ENCODE measurements at places on chromosomes 1 and 21.

DNA sequence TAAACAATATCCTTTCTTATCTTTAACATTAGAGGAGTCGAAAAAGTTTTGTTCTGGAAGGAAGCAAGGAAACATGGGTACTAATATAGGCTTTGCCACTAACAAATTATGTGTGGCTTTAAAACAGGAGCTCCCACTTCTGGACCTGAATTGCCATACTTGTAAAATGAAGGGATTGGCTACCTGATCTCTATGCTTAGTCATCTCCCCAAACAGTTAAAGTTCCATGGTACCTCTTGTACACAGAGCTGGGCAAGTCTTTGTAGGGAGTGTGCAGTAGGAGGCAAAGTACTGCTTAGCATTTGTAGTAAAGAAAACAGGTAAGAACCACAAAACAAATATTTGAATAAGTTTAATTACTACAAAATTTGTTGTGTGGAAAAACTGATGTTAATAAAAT is 81.3 kb downstream of the MAST2 start:
- DNase-seq = no peak

DNA sequence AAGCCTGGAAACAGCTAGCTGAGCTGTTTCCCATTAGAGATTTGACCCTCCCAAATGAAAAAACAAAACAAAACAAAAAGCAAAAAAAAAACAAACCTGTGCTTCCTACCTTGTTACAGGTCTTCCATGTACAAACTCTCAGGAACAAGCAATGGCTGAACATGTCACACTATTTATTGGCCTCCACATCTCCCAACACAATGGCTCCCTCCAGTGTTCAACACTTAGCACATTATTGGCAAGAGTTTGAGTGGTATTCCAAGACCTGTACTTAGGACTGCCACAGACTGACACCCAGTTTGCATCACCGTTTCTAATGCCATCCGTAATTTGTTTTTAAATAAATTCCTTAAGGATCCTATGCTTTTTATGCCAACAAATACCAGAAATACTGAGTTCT is 195.0 kb upstream of the OLFM3 start:
- no peak for DNase-seq

DNA sequence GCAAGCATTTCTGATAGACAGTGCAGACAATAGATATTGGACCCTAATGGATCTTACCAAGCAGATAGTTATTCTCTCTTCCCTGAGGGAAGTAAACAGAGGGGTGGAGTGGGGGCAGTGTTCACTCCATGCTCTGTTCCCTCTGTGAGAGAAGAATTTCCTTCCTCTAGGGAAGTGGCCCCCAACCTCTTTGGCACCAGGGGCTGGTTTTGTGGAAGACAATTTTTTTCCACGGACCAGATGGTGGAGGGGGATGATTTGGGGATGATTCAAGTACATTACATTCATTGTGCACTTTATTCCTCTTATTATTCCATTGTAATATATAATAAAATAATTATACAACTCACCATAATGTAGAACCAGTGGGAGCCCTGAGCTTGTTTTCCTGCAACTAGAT is 459.9 kb downstream of the ADGRL2 start:
- no peak for DNase-seq

GRCh38 chr1:99277066-99277465 is 12.8 kb downstream of the PLPPR4 start:
- DNase-seq = no peak

DNA sequence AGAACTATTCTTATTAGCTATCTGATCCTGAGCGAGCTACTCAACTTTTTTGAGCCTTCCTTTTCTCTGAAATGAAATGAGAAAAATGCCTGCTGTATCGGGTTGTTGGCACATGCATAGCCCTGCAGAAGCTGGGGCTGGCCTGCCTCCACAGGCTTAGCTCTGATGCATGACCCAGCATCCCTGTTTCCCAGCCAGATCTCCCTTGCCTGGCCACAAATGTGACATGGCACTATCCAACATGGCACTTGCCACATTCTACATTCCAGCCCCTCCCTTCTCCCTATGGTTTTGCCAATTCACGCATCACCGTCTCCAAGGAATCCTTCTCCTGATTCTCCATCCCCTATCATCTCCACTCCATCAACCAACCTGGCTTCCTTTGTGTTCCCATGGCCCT is 13.8 kb downstream of the RNU5D-1 start:
- no peak for DNase-seq

DNA sequence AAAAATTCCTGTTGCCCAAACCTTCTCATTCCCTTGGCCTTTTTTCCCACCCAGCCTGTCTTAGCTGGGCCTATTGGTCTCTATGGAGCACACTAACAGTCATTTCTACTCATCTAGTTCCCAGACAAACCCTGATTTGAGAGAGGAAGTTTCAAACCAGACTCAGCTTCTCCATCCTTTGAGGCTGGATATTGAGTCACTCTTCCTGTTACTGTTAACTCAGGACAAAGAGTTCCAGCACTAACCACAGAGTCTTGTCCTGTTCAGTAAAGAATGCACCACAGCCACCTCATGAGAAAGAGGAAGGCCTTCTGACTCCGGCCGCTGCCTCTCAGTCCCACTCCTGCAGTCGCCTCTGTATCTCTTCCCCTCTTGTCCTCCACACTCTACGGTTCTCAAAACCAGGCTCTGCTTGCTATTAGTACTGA is 137.8 kb downstream of the PTPRC start:
- no peak for DNase-seq

- no peak for DNase-seq
These were observed 6.2 kb upstream of the CENPS start for GRCh38 chr1:10424034-10424433.

DNA sequence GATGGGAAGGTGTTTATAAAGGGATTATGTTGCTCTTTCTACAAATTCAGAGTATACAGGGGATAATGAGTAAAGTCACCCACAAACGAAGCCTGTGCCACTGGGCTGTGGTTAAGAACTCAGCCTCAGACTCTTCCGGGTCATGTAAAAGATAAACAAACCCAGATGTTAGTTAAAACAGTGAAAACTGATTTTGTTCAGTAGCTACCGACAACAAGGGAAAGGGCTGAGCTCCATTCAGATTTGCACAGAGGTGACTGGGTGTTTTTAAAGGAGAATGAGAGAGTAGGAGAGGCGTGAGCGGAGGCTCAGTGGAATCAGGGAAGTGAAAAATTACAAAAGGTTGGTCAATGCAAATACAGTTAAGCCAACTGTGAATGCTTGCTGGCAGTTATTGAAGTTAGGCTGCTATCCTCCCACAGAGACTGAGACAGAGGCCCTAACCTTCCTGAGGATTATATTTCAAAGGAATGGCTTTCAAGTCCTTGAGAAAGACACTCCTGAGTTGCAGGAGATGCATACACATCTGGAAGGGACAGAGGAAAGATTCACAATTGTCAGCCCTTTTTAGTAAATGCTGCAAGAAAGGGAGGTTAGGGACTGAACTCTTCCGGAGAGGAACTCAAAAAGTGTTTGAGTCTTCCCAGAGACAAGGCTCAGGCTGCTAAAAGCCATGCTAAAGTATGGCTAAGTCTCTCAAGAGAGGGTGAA is 29.9 kb upstream of the SAMD13 start:
- no peak for DNase-seq

DNA sequence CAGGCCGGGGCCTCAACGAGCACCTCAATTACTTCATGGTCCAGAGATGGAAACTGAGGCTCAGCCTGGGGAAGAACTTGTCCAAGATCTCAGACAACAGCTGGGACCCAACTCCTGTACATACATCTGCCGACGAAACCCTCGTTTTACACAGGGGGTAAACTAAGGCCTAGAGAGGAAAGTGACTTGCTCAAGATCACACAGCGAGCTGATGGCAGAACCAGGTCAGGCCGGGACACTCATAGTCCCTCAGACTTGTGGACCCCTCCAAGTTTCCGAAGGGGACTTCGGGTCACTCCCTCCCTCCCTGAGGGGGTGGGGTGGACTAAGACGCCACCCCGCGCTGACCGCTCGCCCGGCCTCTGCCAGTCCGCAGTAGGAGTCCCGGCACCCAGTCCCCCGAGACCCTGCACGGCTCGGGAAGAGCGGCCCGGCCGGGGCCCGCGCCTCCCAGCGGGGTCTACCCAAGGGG is 430 bp downstream of the WASF2 start:
- no peak for DNase-seq

- DNase-seq = no peak
These were observed 86.3 kb downstream of the MPZL1 start for GRCh38 chr1:167808104-167808503.

- DNase-seq = no peak
These were observed 31.6 kb downstream of the SOX13 start for GRCh38 chr1:204104331-204105130.

- no peak for DNase-seq
These were observed 532 bp upstream of the FAM177B start for GRCh38 chr1:222736470-222736869.

DNA sequence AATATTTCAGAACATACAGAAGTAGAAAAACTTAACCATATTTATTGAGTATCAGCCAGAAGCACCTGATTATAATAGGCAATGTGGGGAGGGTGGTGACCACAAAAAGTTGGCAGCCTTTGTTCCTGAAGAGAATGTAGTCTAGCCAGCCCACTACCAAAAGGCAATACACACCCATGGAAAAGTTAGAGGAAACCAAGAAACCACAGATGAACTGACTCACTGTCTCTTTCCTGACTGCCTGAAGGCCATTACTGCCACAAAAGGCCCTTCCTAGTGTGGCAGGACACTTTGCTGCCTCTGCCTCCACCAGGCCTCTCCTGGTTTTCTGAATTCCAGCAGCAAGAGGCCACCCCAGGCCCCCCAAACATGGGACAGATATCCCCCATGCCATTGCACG is 14.6 kb upstream of the PROX1 start:
- DNase-seq = no peak

DNA sequence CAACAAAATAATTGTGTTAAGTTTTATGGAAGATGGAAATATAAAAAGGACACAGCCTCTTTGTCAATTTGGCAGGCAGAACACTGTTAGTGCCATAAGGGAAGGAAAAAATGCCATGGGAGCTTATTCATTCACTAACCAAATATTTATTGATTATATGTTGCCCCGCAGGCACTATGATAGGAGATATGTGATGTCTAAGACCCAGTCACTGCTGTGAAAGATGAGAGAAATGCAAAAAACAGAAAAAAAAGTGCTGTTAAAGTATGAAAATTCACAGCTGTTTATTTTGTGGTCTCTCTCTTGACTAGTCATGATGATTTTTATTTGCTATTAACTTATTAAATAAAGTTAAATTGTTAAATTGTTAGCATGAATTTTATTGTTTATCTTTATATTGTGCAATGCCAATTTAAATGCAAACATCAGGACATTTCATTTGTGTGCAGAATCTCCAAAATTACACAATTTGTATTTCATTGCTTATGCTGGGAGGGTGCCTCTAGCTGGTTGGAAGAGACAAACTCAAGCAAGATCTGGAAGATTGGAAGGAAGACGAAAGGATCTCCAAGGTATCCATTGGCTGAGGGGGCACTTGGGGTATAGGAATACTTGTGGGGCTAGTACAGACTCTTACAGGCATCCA is 17.8 kb upstream of the PTGFR start:
- no peak for DNase-seq

DNA sequence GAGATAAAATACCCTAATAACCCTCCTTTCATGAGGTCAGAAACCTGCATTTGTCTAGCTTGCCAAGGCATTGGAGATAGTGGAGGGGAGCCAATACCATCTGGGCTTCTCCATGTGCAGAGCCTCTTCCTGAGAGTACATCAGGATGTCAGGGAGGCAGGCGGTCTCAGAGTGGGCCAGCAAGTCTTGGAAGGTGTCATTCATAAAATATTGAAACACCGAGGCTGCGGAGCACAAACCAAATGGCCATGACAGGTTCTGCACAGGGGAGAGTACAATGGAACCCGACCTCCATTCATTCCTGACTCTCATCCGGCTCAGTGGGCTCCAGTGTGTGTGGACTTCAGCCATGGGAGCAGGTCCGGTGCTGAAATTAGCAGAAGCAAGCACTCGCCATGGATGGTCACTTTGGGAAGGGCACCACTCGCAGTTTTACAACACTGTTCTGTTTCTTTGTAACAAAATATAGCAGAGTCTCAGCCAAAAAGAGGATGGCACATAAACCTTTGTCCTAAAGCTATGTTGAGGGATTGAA is 446.6 kb downstream of the SIPA1L2 start:
- DNase-seq = no peak

- DNase-seq = no peak
These were observed 1.3 kb upstream of the TNNT2 start for GRCh38 chr1:201378804-201379203.

GRCh38 chr1:60245324-60245723 is 171.8 kb upstream of the C1orf87 start:
- no peak for DNase-seq

DNA sequence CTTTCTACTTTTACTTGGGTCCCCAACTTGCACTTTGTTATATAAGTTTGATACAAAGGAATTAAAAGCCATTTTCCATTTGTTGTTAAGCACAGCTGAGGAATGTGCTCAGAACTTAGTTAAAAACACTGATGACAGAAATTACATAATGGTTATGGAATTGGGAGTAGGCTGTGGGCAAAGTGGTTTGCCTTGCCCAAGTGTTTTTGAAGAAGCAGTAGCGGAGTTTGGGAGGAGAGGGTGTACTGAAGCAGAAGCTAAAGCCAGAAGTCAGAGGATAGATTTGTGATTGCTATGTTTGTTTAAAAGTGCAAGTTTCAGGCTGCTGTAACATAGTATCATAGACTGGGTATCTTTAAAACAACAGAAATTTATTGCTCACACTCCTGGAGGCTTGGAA is 391.8 kb downstream of the DUSP10 start:
- no peak for DNase-seq

- no peak for DNase-seq
These were observed 21.7 kb upstream of the FAAH start for GRCh38 chr1:46372431-46372830.

GRCh38 chr1:108717774-108718316 is 5.1 kb downstream of the FNDC7 start:
- no peak for DNase-seq

DNA sequence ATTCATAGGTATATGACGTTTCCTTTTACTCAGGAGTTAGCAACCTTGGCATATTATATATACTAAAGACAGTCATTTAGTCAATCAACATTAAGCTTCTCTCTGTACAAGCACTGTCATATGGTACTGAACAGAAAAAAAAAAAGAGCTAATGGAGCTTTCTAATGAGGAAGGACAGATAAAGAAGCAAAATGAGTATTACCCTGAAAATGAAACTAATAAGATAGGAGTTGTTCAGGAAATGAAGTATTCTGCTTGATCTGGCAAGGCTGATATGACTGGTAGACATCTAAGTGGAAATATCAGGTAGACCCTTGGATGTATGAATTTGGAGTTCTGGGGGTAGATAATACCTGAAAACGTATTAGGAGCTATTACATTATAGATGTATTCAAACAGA is 4.3 kb upstream of the IKBKE start:
- DNase-seq = no peak

- DNase-seq = no peak
These were observed 32.1 kb downstream of the JAK1 start for GRCh38 chr1:64934115-64934877.

- DNase-seq = no peak
These were observed 404.0 kb upstream of the PLXNA2 start for GRCh38 chr1:208648146-208648545.

Measured in activated CD4-positive, CD25-positive, alpha-beta regulatory T cell treated with anti-CD3 and anti-CD28 coated beads, Interleukin-2, amount 50 U/mL, for 72 hours (primary cell).